ENCODE measurements at places on chromosomes 7 and 10.

- no peak for DNase-seq
Observed at GRCh38 chr7:121570365-121570764, 174.3 kb upstream of the FAM3C start.

DNA sequence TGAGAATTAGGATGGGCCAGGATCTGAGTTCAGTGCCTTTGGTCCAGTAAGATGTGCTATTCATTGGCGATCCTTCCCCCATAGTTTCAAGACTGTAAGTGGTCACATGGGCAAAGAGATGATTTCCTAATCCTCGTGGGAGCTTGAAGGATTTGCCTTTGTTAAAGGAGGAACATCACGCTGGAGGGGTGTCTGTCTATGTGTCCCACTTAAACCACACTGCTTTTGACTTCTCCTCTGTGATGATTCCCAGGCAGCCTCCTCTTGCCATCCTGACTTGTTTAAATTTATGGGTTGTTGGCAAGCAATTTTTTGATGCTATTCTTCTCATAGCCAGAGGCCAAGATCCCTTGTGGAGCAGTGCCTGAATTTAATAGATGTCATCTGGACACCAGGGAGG, 154.0 kb downstream of the TCF7L2 start:
- DNase-seq: no peak

DNA sequence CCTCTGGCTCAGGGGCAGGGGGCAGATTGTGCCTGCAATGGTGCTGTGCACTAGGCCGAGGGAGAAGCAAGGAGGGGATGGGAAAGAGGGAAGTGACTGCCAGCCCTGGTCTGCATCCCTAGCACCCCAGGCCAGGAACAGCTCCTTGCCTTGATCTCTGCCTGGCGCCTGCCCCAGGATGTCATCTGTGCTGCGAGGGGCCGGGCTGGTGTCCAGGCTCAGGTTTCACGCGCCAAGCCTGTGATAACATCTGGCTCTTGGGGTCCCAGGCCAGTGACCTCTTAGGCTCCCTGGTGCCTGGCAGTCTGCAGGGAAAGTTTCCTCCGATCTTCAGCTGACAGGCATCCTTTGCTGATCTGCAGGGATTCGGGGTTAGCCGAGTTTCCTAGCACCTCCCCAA, 193.5 kb upstream of the GPR26 start:
- DNase-seq: no peak

DNA sequence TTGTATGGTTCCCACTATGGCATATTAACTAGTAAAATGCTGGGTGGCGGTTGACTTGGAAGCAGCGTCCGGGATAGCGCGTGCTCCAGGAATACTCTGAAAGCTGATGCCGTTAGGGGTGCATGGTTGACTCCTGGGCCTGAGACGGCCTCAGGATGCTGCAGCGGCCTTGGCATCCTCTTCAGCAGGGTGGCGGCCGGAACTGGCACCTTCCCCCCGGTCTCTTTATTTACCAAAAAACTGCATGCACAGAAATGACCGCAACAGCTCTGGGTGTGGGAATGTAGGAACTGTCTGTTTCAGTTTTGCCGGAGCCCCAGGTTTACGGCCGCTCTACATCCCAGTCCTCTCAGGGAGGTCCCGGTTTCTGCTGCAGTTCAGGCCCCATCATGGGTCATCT, 28.8 kb downstream of the PFKP start:
- peak; percentile 28 for DNase-seq

DNA sequence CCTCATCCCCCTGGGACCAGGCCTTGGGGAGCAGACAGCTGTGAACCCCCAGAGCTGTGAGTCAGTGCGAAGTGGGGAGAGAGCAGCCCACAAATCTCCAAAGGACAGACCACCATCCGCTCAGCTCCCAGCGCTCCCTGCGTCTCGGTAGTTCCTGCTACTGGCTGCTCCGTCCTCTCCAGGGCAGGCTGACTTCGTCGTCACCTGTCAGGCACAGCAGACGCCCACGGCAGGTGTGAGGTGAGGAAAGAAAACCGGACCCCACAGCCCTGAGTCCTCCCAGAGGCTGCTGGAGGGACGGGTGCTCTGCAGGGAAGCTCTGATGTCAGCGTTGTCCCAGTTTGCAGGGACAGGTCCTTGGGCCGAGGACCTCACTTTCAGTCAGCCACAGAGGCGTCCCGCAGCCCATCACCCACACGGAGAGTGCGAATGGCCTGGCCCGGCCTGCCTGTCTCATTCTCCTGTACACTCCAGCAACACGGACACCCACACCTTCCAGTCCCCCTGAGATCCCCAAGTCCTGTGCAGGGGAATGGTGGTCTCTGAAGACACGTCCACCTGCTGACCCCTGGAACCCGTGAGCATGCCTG, 95.2 kb downstream of the DNAJB6 start:
- no peak for DNase-seq

DNA sequence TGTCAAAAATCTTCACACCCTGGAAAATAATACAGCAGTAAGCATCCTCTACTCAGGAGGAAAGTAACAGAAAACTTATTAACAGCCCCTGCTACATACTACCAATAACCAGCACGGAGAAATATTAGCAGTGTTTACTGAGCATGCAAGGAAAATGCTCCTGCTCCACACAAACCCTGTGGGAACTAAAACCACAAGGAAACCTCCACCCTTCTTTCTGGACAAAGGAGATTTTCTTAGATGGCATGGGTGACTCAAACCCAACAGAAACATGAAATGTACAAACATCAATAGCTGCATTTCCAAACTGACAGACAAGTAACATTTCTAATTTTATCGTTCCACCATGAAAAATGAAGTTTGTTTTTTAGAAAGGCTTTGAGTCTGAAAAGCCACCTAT, 113.4 kb downstream of the VPS41 start:
- DNase-seq: no peak

- DNase-seq: no peak
Observed at GRCh38 chr10:1402816-1403507, 334.4 kb downstream of the ADARB2 start.

Data from CD4-positive, alpha-beta T cell (primary cell).